ENCODE measurements at places on chromosomes 11 and 22. TPM values are rescaled to one million over a fixed set of nuclear protein-coding genes. Genes with fewer than 3 reads are reported as not detected.

B4GALNT4 gene
- total RNA-seq: 3.0 TPM

ACR gene
- total RNA-seq: not detected

NLRP10 gene
- total RNA-seq: 0.17 TPM

SLC5A1 gene
- total RNA-seq: not detected

RAB3IL1 gene
- total RNA-seq: 3.1 TPM

MPPED2 gene
- not detected for total RNA-seq

RAG2 gene
- total RNA-seq: not detected

KCNK7 gene
- not detected for total RNA-seq

TMEM258 gene
- total RNA-seq: 184 TPM

C11orf97 gene
- total RNA-seq: not detected

KRTAP5-1 gene
- not detected for total RNA-seq

SCGB1A1 gene
- total RNA-seq: not detected

MMP8 gene
- total RNA-seq: 0.37 TPM

TBX10 gene
- not detected for total RNA-seq

MS4A12 gene
- total RNA-seq: not detected

TPBGL gene
- 0.33 TPM for total RNA-seq

GPR83 gene
- total RNA-seq: not detected

SPON1 gene
- total RNA-seq: not detected

IGSF22 gene
- total RNA-seq: not detected

MEI1 gene
- total RNA-seq: 1.4 TPM

GVQW3 gene
- 1.1 TPM for total RNA-seq

CRYAB gene
- total RNA-seq: not detected

CNTF gene
- total RNA-seq: 1.3 TPM

LRRC51 gene
- 10.8 TPM for total RNA-seq

SCN4B gene
- not detected for total RNA-seq

NRIP3 gene
- total RNA-seq: 52.6 TPM

MOGAT2 gene
- not detected for total RNA-seq
